HepG2 (cell line): ENCODE measurements at places on chromosomes 12 and 14. TPM values are rescaled to one million over a fixed set of nuclear protein-coding genes. Genes with fewer than 3 reads are reported as not detected.

GRCh38 chr14:22213120-22213519 is 375.9 kb downstream of the DAD1 start:
- no peak for DNase-seq

DNA sequence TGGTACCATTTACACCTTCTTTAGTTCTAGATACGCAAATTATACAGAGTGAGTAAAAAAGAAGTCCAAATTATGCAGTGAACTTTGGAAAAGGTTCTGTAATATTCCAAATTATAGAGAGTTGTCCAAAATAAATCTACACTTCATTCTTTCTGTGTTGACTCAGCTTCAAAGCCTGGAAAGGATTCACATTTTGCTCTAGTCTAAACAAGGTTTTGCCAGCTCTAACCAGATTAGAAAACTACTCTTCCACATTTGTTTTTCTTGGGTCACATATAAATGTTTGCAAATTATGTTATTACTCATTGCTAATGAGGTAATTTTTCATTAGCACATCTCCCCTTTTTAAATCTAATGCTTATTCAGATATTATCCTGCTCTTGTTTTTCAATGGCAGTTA is 1562.4 kb upstream of the SEL1L start:
- no peak for DNase-seq

GRCh38 chr14:101022121-101022520 is 118.6 kb upstream of the RTL1 start:
- DNase-seq = no peak

DNA sequence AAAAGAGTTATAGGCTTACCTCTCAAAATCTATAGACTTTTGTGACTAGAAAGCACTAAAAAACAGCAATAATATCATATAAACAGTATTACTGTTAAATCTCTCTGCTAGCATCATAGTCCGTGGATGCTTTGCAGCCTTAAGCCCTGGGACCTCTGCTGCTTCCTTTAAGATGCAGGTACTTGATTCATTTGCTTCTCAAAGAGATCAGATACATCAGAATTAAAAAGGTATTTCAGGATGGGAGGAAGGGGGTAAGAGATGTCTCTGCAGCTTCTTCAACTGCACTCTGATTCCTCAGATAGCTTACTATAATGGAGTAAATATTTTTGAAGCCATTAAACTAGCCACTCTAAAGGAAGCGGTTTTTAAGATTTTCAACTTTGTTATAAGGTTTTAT is 49.3 kb downstream of the PAPLN start:
- no peak for DNase-seq

- no peak for DNase-seq
These were observed at the start of gene NTF3 for GRCh38 chr12:5432011-5432400. Gene NTF3, plus strand, starts transcription at chr12:5432108. Its CDS starts 217 bp downstream, at chr12:5432325.

- DNase-seq = no peak
These were observed 14.1 kb downstream of the KLRF2 start for GRCh38 chr12:9895215-9895971.

Gene SLC39A5
- 39.7 and 101 TPM in 2 replicates for total RNA-seq

- no peak for DNase-seq
These were observed 2.7 kb upstream of the SLCO1A2 start for GRCh38 chr12:21337453-21337852.
